ENCODE measurements at places on chromosomes 1 and 21.

DNA sequence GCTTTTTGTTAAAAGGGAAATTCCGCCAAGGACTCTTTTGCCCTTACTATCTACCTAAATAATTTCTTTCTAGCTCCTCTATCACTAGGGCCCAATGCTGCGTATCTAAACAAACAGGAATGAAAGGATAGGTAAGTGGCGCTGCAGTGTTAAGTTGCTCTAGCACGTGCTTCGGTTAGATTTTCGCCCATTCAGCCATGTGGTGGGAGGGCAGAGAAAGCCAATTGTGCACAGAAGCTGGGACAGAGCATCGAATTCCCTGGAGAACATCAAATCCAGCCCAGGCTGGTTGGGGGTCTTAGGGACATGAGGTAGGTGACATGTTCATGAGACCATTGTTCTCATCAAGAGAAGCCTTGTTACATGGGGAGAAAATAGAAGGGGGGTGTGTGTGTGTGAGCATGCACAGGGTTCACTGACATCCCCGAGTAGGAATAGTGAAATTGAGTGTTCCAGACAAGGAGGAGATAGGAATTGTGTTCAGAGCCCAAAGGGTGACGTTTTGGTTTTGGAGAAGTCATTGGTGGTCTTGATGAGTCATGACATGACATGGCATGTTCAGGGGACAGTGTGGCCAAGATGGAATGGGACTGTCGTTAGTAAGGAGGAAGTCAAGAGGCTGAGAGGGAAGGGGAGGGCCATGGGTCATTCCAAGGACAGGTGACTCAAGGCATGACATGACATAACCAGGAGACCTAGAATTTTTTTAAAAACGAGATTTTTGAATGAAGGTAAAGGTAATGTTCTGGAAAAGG, 107.1 kb downstream of the TLR5 start:
- H3K27me3 ChIP-seq, result peaks cover 4% of the 10 kb centered on the region
- H3K4me1 ChIP-seq, result no peaks in the 10 kb centered on the region

DNA sequence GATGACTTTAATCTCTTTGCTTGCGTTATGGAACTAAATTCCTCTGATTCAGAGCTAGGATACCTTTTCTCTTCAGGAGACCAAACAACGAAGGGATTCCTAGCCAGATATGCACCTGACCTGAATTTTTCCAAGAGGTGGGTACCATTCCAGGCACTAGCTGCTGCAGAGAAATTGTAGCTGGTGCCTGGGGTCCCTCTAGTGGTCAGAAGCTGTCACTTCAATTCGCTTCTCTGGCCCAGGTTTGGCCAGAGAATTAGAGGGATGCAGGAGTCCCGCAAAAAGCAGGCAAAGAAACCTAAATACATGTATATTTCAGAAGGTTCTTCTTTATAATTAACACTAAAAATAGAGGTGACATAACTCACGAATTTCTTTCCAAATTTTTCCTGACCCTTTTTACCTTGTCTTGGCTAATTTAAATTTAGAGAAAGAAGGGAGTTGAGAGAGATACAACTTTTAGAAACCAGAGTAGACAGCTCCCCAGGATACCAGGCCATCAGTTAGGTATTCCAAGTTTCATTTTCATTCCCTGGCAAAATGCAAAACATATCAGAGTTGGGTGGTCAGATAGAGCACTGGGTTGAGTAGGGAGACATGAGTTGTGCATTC, 9.6 kb downstream of the ACKR1 start:
- DNase-seq, result peak; percentile 41
- no peaks in the 10 kb centered on the region for H3K4me1 ChIP-seq
- H3K36me3 ChIP-seq, result no peaks in the 10 kb centered on the region

- H3K27me3 ChIP-seq, result peaks cover 11% of the 10 kb centered on the region
- H3K4me1 ChIP-seq, result peaks cover 7% of the 10 kb centered on the region
- H3K4me3 ChIP-seq, result no peak within 1 kb of the TSS
- H3K36me3 ChIP-seq, result no peaks in the 10 kb centered on the region
- DNase-seq, result no peak
Measured at GRCh38 chr1:18480315-18481189, at the start of gene KLHDC7A. KLHDC7A (plus strand) TSS chr1:18480930; CDS start chr1:18480982, 52 bp downstream.

- no peaks in the 10 kb centered on the region for H3K4me1 ChIP-seq
- H3K36me3 ChIP-seq, result no peaks in the 10 kb centered on the region
- no peak overlapping the region for H3K4me3 ChIP-seq
- no peaks in the 10 kb centered on the region for H3K27me3 ChIP-seq
Measured at GRCh38 chr1:180527101-180527669, 24.8 kb upstream of the ACBD6 start.

- H3K4me1 ChIP-seq, result no peaks in the 10 kb centered on the region
- no peaks in the 10 kb centered on the region for H3K27me3 ChIP-seq
- no peak for DNase-seq
- H3K36me3 ChIP-seq, result no peaks in the 10 kb centered on the region
- H3K27ac ChIP-seq, result no peak overlapping the region
- no peak overlapping the region for H3K4me3 ChIP-seq
Measured at GRCh38 chr1:71850936-71851335, 431.4 kb downstream of the NEGR1 start.

GRCh38 chr1:11324567-11325165, 51.7 kb downstream of the UBIAD1 start:
- DNase-seq, result no peak
- H3K27me3 ChIP-seq, result peaks cover 2% of the 10 kb centered on the region

DNA sequence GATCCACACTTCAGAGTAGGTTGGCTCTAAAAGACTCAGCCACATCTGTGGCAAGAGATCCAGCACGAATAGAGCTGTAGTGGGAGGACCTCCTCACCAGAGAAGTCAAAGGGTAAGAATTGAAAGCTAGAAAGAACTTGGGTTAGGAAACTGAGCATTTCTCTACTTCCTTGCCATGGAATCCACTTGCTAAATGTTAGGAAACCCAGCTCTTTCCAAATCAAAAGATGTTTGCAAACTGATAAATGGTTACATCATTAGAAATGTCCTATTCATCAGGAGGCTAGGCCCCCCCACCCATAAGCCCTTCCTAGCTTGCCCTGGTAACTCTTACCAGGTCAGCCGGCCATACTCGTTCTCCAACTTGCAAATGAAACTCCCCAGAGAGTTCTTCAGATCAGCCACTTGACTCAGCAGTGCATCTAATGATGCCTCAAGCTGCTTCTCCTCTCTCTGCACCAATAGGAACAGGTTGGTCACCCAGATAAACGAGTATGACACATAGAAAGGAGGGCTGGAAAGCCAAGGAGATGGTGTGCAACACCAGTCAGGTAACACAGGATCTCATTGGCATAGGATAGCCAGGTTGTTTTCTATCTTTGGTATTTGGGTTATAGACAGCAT, 1.5 kb downstream of the MED8 start:
- DNase-seq, result no peak
- peak overlapping the region; percentile 100 for H3K4me3 ChIP-seq
- H3K27me3 ChIP-seq, result no peaks in the 10 kb centered on the region
- H3K27ac ChIP-seq, result peak overlapping the region; percentile 99
- H3K36me3 ChIP-seq, result peaks cover 31% of the 10 kb centered on the region
- peaks cover 37% of the 10 kb centered on the region for H3K4me1 ChIP-seq

GRCh38 chr21:45574081-45574501, 31.9 kb upstream of the SLC19A1 start:
- no peaks in the 10 kb centered on the region for H3K27me3 ChIP-seq
- no peak for DNase-seq
- H3K4me3 ChIP-seq, result no peak overlapping the region
- no peaks in the 10 kb centered on the region for H3K4me1 ChIP-seq
- H3K36me3 ChIP-seq, result no peaks in the 10 kb centered on the region

DNA sequence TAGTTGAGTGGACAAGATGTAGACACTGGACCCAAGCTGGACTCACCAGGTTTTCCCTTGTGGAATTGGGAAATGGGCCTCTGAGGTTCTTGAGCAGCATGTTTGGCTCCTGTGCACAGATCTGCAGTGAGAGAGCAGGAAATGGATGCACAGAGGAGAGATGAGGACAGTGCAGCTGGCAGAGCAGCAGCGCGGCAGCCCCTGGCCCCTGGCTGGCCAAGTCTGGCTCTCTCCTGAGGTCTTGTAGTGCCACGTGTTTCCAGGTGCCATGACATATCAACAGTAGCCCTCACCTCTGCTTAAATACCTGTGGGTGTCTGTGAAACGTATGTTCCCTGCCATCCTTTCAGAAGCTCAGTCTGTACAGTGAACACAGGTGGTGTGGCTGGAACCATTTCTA, 19.2 kb upstream of the BCL10 start:
- H3K4me3 ChIP-seq, result no peak overlapping the region
- peaks cover 2% of the 10 kb centered on the region for H3K36me3 ChIP-seq
- DNase-seq, result no peak
- H3K27ac ChIP-seq, result no peak overlapping the region

- H3K4me3 ChIP-seq, result no peak overlapping the region
- no peak for DNase-seq
- H3K27me3 ChIP-seq, result peaks cover 16% of the 10 kb centered on the region
- H3K27ac ChIP-seq, result no peak overlapping the region
- H3K36me3 ChIP-seq, result no peaks in the 10 kb centered on the region
- peaks cover 14% of the 10 kb centered on the region for H3K4me1 ChIP-seq
Measured at GRCh38 chr1:169103002-169103401, 3.5 kb upstream of the ATP1B1 start.

GRCh38 chr1:235864931-235865525, 1.7 kb downstream of the LYST start:
- H3K4me3 ChIP-seq, result peak overlapping the region; percentile 98
- peaks cover 61% of the 10 kb centered on the region for H3K4me1 ChIP-seq
- H3K27me3 ChIP-seq, result no peaks in the 10 kb centered on the region

DNA sequence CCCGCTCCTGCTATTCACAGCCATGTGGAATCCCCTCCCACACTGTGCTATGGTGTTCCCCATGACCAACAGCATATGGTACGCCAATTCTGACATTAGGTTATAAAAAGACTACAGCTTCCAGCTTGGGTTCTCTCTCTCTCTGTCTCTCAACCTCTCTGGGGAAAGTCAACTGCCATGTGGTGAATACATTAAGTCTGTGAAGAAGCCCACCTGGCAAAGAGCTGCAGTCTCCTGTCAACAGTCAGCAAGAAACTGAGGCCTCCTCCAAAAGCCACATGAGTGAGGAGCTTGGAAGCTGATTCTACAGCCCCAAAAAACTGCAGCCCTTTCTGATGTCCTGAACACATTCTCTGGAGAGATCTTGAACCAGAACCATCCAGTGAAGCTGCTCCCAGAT, 25.0 kb upstream of the LRRC38 start:
- H3K27ac ChIP-seq, result no peak overlapping the region
- DNase-seq, result no peak
- no peaks in the 10 kb centered on the region for H3K36me3 ChIP-seq
- H3K4me1 ChIP-seq, result no peaks in the 10 kb centered on the region
- no peak overlapping the region for H3K4me3 ChIP-seq

DNA sequence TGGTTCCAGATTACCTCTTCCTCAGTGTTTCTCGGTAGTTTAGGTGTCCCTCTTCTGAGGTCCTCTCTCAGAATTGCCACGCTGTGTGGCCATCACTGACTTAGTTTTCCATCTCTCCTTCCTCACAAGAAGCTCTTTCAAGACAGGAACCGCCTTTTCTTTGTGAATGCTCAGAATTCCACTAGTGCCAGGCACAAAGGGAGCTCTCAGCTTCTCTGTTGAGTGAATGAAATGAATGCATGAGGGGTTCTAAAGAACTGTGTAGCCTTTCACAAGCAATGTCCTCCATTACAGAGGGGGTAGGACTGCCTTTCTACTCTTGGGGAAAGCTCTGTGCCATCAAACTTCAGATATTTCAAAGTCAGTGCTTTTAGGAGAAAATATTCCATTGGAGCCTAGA, 546.8 kb downstream of the RWDD3 start:
- no peaks in the 10 kb centered on the region for H3K27me3 ChIP-seq
- H3K27ac ChIP-seq, result no peak overlapping the region
- DNase-seq, result no peak
- H3K36me3 ChIP-seq, result no peaks in the 10 kb centered on the region
- H3K4me1 ChIP-seq, result no peaks in the 10 kb centered on the region

- H3K27me3 ChIP-seq, result no peaks in the 10 kb centered on the region
- no peak overlapping the region for H3K4me3 ChIP-seq
- no peak for DNase-seq
- peaks cover 21% of the 10 kb centered on the region for H3K4me1 ChIP-seq
- peaks cover 23% of the 10 kb centered on the region for H3K36me3 ChIP-seq
- H3K27ac ChIP-seq, result no peak overlapping the region
Measured at GRCh38 chr1:32948905-32949304, 15.7 kb downstream of the RNF19B start.

DNA sequence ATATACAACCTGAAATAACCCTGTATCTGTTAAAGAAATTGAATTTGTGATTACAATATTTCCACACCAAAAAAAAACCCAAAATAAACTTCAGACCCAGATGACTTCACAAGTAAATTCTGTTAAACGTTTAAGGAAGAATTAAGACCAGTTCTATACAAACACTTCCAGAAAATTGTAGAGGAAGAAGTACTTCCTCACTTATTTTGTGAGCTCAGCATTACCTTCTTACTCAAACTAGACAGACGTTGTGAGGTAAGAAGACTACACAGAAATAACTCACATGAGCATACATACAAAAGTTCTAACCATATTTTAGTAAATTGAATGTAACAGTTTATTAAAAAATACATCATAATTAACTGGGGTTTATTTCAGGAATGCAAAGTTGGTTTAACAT, 18.8 kb downstream of the RALGPS2 start:
- H3K4me1 ChIP-seq, result no peaks in the 10 kb centered on the region
- no peak overlapping the region for H3K4me3 ChIP-seq
- H3K27me3 ChIP-seq, result no peaks in the 10 kb centered on the region
- no peak overlapping the region for H3K27ac ChIP-seq
- no peak for DNase-seq
- H3K36me3 ChIP-seq, result peaks cover 21% of the 10 kb centered on the region

- no peaks in the 10 kb centered on the region for H3K36me3 ChIP-seq
- peak overlapping the region; percentile 92 for H3K4me3 ChIP-seq
- no peak for DNase-seq
- peaks cover 34% of the 10 kb centered on the region for H3K4me1 ChIP-seq
- H3K27me3 ChIP-seq, result peaks cover 56% of the 10 kb centered on the region
- H3K27ac ChIP-seq, result no peak overlapping the region
Measured at GRCh38 chr1:46131093-46131492, 1.3 kb downstream of the PIK3R3 start.

- no peak overlapping the region for H3K4me3 ChIP-seq
- H3K36me3 ChIP-seq, result peaks cover 40% of the 10 kb centered on the region
- peak; percentile 73 for DNase-seq
- no peak overlapping the region for H3K27ac ChIP-seq
- H3K27me3 ChIP-seq, result no peaks in the 10 kb centered on the region
Measured at GRCh38 chr1:19240673-19241538, 10.4 kb downstream of the EMC1 start.

- H3K36me3 ChIP-seq, result no peaks in the 10 kb centered on the region
- H3K27ac ChIP-seq, result no peak overlapping the region
- H3K4me1 ChIP-seq, result peaks cover 2% of the 10 kb centered on the region
- DNase-seq, result no peak
Measured at GRCh38 chr1:119767486-119767885, 1.2 kb downstream of the HMGCS2 start.

DNA sequence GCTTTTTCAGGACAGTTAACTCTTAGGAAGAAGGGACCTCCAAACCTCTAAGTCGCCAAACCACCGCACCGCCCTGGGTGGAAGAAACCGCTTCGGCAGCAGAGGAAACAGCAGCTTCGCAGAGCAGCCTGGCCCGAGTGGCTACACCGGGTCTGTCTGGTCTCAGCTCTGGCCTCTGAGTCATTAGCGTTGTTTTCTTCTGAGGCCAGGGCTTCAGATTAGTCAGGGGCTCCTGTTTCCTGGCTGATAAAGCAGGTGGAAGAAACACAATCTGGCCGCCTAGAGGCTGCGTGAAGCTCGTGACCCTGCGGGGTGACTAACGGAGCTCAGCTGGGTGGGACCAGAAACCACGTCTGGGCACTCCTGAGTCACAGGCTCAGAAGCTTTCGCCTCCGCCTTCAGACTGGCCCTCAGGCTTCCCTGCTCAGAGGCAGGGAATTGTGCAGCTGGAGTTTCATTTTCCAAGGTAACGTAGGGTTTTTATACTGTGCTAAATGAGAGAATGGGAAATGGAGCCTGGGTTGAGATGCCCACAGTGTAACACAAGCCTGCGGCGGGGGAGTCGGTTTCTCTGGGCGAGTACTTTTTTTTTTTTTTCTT, 44.9 kb downstream of the CHAF1B start:
- peak overlapping the region; percentile 77 for H3K4me3 ChIP-seq
- H3K27ac ChIP-seq, result peak overlapping the region; percentile 80
- peaks cover 26% of the 10 kb centered on the region for H3K4me1 ChIP-seq
- peaks cover 1% of the 10 kb centered on the region for H3K36me3 ChIP-seq
- peak; percentile 82 for DNase-seq

All from activated naive CD8-positive, alpha-beta T cell treated with anti-CD3 and anti-CD28 coated beads, Interleukin-2, amount 50 U/mL, for 24 hours (primary cell).